ENCODE measurements at places on chromosomes 2 and 18.
A peak's percentile ranks its signal among the peaks of the same experiment; 100 is the strongest.

GRCh38 chr18:52312346-52312745 is 27.7 kb upstream of the DCC start:
- DNase-seq: no peak

DNA sequence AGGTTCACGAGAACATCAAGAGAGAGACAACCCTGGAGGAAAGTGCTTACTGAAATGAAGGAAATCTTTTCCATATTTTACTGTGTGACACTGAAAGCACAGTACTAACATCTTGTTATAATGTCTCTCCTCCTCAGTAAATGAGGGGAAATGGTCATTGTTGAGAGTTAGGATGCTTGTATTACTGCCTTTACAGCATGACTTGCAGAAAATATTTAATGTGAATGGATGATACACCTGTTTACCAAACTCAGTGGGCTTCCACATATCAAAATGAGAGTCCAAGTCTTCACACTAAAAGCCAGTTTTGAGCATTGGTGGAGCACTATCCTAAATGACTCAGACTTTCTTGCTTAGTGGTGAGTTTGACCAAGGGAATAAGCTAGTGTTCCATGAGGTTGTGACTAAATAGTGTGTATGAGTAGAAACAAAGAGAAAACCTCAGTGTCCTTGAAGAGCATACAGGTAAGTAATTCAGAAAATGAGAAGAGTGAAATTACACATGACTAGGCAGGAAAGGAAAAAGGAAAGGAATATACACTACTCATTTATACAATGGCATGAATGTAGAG is 930.7 kb upstream of the CELF4 start:
- no peak for DNase-seq

DNA sequence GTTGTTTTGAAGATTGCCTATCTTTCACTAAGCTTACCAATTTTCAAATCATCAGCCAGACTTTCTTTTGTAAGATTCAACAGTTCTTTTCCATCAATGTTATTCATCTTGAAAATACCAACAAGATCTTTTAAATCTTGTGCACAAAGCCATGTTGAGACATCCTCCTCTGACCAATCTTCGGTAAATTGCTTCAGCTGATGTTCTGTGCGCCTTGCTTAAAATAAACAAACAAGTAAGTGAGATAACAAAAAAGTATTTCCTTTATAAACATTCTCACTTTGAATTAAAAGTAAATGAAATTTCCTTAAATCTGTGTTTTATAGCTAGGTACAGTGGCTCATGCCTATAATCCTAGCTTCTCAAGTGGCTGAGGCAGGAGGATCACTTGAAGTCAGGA is 30.3 kb downstream of the WDSUB1 start:
- DNase-seq: no peak

- DNase-seq: no peak
Measured at GRCh38 chr2:158926478-158926948, 41.9 kb upstream of the TANC1 start.

GRCh38 chr2:215764441-215765048 is 248.8 kb downstream of the MREG start:
- DNase-seq: no peak

DNA sequence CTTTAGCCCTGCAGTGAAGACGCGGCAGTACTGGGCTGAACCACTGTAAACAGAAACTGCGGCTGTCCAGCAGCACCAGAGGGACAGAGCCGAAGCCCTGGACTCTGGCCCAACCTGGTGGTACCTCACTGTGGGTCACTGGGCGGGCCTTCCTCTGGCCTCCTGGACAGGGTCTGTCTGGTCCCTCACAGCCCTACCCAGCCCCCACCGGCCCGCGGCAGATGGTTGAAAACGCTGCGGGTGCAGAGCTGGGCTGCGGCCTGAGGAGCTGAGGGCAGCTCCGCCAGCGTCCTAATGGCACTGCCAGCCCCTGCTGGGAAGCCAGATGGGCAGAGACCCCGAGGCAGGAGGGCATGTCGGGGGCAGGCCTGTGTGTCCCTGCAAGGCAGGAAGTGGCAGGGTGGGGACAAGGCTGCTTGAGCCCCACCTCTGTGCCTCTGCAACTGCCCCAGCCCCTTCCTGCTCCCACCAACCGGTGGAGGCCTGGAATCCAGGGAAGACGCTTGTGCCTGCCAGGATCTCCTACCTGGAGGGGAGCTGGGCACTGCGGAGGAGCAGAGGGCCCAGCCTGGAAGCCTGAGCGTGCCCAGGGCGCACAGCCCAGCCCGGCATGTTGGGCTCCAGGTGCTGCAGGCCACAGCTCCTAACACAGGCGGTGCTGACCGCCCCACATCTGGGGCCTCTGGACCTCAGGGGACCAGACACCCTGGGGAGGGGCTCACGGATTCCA is 36.3 kb downstream of the HS6ST1 start:
- no peak for DNase-seq

DNA sequence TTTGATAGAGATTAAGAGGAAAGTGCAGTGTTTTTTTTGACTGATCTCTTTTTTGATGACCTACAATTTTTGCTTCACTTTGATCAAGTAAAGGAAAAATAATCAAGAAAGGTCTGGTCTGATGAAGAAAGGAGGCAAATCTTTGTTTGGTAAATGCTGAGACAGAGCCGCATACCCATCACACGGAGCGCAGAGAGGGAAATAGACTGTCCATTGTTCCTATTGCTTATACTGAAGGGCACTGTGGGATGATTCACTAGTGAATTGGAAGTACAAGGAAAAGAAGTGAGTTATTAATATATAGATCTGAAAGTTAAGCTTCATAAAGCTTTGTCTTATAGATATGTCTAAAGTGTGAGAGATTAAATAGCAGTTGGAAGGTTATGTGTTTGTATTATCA is 455.1 kb downstream of the PLCL1 start:
- DNase-seq: no peak

DNA sequence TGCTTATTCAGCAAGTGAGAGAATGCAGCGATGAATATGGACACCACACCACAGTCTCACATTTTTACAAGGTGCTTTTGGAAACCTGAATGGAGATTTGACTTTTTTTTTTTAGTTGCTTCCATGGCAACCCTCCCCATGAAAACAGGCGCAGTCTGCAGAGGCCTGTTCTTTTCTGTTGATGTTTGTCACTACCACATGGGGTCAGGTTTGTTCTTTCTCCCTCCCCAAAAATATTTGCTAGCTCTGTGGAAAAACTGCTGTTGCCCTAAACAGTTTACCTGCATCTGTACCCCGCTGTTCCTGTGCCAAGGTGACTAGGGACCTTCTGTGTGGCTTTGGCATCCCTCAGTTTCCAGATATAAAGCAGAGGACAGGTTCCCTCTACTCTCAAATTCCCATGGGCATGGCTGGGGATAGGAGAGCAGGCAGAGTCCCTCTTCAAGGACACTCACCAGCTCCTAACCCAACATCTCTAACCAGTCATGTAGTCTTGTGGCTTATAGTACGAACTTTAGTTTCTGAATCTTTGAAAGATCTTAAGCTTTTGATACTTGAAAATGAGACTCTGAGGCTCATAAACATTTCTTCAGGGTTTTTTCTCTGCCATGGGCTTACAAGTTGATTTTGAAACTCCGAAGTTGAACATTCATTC is 14.7 kb upstream of the MAPRE2 start:
- DNase-seq: no peak

- DNase-seq: no peak
Measured at GRCh38 chr2:219459460-219460311, 25.0 kb downstream of the SPEG start.

DNA sequence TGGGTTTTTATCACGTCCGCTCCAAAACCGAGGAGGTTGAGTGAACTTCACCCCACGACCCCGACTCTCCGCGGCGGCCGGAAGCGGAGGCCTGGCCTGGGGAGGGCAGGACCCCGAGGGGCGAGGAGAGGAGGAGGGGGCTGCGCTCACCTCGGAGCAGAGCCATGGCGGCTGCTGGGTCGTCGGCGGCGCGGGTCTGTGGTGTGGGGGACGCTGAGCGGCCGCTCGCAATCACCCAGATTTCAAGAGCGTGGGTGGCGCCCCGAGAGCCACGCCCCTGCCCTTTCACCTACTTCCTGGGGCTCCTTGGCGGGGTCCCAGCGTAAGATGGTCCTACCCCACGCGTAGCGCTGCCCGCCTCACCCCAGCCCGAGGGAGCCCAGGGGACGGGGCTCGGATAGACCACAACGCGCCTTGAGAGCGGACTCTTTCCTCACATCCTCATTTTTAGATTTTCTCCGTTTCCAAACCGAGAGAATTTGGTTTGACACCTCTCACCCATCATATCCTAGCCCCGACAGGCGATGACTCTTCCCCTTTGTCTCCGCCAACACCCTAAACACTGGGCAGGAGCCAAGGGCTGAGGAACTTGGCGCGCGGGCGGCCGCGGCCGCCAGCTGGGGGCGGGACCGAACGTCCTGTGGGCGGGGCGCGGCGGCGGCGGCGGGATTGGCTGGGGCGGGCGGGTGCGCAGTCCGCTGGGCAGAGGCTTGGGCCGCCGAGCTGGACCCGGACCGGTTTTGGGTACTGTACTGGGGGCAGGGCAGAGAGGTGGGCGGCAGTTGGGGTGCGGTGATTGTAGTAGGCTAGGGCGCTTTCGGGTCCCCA is at the start of gene ACAA2:
Gene ACAA2, minus strand, starts transcription at position 215 of the 828 bp plus-strand sequence. Its CDS starts 49 bp downstream, at position 166.
- peak; percentile 90 for DNase-seq

- DNase-seq: no peak
Measured at GRCh38 chr2:241852116-241852980, 6.3 kb downstream of the PDCD1 start.

DNA sequence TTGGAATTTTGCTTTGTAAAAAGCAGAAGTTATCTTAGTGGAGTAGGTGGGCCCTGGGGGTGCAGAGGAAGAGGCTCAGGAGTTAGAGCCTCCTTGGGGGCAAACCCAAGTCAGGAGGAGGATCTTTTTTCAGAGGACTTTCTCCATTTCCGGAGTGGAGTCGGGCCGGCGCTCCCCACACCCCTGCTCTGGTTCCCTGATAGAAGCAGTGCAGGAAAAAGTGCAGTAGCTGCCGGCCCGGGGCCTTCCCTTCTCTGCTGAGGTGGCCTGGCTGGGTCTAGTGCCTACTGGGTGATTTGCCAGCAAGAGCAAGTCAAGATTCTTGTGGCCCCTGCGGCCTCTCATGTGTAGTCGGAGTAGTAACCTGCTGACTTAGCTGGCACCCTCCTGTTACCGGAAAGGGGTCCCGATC is 124.2 kb upstream of the HS6ST1 start:
- peak; percentile 9 for DNase-seq

- DNase-seq: peak; percentile 14
Measured at GRCh38 chr2:233441161-233442027, 87.1 kb downstream of the DGKD start.

- DNase-seq: no peak
Measured at GRCh38 chr2:135557530-135557929, 26.2 kb downstream of the R3HDM1 start.

DNA sequence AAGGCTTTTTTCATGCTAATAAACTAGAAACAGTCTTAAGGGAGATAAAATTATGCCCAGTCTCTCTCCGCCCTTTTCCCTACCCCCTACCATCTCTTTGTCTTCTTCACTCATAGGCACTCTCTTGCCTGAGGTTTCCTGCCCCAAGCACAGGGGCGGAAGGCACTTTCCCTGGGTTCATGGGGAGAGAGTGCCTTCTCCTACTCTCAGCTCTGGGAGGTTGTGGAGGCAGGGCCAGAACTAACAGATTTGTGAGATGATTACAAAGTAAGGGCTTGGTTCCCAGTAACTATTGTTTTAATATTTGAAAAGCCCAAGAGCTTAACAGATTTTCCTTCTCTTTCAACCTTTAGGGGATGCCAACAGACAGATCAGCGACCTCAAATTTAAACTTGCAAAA is 26.1 kb upstream of the RBM44 start:
- no peak for DNase-seq

GRCh38 chr18:33603454-33603853 is 25.4 kb downstream of the ASXL3 start:
- no peak for DNase-seq

DNA sequence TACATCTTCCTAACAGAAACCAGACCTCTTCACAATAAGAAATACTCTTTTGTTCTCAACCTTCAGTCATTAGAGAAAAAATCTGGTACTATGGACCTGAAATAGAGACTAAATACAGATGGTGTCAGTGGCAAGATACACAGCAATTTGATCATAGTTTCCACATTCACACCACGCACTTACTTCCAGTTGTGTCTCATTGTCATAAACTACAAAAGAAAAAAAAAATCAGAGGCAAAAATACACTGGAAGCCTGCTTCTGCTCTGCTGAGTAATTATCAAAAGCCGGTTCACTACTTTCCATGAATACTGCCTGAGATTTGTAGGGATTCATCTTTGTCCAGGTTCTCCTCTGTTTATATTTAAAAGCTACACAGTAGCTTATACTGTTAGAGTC is 182.6 kb downstream of the PID1 start:
- DNase-seq: no peak

GRCh38 chr2:230156782-230157699 is 62.7 kb downstream of the SP110 start:
- no peak for DNase-seq

- no peak for DNase-seq
Measured at GRCh38 chr2:112641701-112642100, 4.0 kb upstream of the SLC20A1 start.

- DNase-seq: no peak
Measured at GRCh38 chr18:28984731-28985130, 807.8 kb upstream of the CDH2 start.

- no peak for DNase-seq
Measured at GRCh38 chr18:13726972-13727331, 479 bp downstream of the RNMT start.

DNA sequence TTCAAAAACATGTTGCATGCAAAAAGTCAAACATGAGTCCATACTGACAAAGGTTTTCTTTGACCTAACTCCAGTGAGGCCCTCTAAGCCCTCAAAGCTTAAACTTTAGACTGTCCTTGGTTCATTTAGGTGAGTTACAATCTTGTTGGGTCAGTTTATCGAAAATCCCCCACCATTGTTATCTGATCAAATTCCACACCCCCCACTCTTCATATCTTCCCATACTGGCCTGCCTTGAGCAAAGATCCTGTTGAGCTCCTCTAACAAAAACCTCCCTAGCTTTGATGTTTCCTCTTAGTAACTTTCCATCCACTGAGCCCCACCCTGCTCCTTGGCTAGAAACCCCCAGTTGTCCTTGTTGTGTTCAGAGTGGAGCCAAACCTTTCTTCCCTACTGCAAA is 193.7 kb downstream of the ARHGAP28 start:
- DNase-seq: no peak

DNA sequence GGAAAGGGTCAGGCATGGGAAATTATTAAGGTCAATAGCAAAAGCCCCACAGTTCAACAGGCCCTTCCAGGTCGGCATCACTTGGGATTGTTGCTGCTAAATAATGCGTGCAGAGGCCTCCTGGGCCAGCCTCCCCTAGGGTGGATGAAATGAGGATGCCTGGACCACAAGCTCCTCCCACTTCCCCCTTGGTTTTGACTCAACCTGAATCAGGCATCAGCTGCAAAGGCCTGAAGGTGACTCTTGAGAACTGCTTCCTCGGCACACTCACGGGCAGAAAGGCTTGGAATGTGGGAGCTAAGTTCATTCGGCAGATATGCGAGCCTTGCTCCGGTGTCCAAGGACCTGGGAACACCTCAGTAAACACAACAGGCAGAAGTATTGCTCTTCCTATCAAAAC is 69.3 kb downstream of the MBP start:
- DNase-seq: no peak

DNA sequence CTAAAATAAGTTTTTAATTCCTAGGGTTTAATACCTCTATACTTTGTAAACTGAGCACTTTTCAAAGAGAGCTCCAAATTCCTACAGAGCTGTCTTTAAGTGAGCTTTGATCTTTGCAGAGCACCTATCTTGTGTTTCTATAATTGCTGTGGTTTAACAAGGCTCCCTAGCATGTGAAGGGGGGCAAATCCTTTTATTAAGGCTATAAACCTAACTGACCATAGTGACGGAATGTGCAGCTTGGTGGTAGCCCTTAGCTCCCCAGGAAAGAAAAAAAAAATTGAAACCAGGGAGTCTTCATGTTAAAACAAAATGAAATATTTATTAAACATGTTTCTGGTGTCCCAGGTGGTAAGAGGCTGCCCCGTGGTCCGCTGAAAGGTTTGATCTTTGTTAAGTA is 78.6 kb upstream of the ETAA1 start:
- no peak for DNase-seq
